ENCODE measurements at places on chromosomes 4 and X.

GRCh38 chr4:41363384-41363981 is 106.8 kb downstream of the UCHL1 start:
- DNase-seq, result peak; percentile 79

GRCh38 chr4:83552924-83553323 is 17.0 kb downstream of the GPAT3 start:
- peak; percentile 17 for DNase-seq

DNA sequence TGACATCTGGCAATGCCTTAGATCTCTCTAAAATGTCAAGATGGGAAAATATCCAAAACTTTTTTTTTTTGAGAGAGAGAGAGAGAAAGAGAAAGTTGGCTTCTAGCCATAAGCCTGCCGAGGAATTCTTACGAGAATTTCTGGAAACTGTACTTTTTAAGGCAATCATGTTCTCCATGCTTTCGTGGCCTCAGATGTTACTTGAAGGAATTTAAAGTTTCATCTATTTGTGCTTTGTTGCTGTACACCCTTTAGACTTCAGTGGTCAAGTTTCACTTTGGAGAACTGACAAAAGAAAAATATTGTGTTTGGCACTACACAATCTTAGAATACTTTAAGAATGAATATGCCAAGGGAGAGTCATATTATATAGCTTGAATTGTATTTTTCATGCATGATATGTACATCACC is 53.9 kb downstream of the FAT4 start:
- peak; percentile 37 for DNase-seq

- no peak for DNase-seq
These were observed 580.2 kb downstream of the MID1IP1 start for GRCh38 chrX:39381422-39381821.

- DNase-seq, result no peak
These were observed 59.8 kb downstream of the NELFA start for GRCh38 chr4:1948892-1949436.

DNA sequence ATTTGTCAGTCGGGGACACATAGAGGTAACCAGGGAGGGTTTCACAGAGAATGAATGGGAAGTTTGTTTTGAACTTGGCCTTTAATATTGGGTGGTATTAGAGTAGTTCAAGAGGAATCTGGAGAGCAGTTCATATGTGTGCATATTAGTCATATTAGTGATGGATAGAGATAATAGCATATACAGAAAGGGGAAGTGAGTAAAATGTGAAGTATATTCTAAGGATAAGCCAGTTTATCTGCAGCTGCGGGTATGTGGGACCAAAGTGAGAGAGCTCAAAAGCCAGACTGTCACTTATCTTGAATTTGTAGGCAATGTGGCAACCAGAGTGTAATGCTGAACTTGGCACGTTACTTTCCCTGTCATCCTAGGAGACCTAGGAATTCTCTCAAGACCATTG is 169.9 kb downstream of the AFF2 start:
- no peak for DNase-seq

- DNase-seq, result no peak
These were observed 236.3 kb upstream of the NWD2 start for GRCh38 chr4:37008199-37008598.

- no peak for DNase-seq
These were observed 237.9 kb downstream of the ARHGAP10 start for GRCh38 chr4:147969573-147970385.

- no peak for DNase-seq
These were observed 49.8 kb upstream of the SEC24B start for GRCh38 chr4:109383823-109384222.

DNA sequence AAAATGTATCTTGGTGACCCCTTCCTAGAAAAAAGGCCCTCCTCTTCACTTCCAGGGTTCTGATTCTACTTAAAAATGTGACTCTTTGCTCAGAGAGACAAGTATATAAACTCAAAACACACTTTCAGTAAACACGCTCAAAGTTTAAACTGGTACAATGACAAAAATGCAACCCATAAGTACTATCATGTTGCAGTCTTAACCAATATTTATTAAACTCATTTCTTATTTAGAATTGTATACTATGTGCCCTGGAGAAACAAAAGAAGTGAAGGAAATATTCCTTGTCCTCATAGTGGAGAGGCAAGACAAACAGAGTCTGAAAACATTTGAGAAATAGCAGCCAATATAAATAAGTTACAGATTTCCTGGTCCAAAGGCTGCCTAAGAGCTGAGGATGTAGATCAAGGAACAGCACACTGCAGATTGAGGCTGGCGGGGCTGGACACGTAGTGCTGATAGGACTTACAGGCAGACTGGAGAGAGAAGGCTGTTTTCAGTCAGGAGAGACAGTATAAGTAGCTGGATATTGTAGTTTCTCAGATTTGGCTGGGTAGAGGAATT is 39.1 kb upstream of the ANXA3 start:
- DNase-seq, result no peak

- no peak for DNase-seq
These were observed 61.3 kb downstream of the NUDT11 start for GRCh38 chrX:51435101-51435500.

Measured in AG20443 (cell line).